ENCODE measurements at places on chromosomes 5 and 9.

DNA sequence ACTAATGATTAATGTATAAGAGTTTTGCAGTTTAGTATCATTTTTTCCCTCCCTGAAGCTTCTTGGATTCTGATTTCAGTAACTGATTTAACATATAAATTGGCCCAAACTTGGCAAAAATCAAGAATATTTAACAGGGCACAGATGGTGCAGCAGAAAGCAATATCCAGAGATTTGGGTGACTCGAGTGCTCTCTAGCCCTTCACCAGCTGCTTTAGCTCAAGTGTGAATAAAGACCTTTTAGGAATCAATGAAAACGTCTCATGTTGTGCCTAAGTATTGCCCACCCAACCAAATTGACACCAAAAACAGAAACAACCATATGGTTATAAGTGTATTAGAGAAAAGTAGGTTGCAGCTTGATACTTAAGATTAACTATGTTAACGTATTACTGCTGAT is 933.4 kb upstream of the PTPRD start:
- no peak for DNase-seq

DNA sequence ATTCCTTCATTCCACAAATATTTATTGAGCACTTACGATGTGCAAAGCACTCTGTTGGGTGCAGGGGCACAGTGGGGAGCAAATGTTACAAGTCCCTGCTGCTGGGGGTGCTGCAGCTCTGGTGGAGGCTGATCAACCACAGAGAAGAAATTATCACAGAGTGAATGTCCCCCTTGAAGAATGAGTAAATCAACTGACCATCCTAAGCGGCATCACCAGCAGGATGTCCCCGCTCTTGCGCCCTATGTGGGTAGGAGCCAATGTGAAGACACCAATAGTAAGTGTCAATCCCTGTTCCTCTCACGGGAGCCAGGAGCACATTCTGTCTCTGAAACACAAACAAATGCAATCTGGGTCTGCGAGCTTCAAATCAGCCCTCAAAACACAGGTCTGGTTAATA is 47.4 kb upstream of the TBC1D9B start:
- no peak for DNase-seq

DNA sequence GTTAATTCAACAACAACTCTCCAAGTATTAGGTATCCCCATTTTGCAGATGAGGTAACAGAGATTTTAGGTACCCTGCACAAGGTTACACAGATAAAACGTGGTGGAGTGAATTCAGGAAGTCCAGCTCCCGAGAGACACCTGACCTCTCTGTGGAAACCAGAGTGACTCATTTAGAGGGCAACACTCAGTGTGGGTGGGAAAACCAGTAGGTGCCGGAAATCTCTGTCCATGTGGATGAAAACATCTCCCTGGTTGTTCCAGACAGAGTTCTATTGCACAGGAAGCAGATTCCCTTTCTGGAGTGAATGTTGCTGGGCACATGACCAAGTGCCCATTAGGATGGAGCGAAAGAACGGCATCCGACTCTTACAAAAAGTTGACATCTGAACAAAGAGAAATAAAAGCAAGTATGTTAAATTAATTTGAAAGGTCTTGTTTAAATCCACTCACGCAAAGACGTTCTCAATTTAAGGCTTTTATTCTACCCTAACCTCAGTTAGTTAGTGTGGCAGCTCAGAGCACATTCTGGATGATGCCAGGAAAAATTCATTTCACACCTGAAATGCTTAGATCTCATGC is 391.9 kb upstream of the WWC1 start:
- no peak for DNase-seq

- peak; percentile 52 for DNase-seq
These were observed 58.0 kb downstream of the ANXA2R start for GRCh38 chr5:42982107-42982622.

GRCh38 chr5:133664422-133664821 is 52.1 kb upstream of the FSTL4 start:
- DNase-seq, result no peak

- DNase-seq, result no peak
These were observed 89.0 kb upstream of the ARAP3 start for GRCh38 chr5:141771031-141771430.

GRCh38 chr5:106691701-106692100 is 979.0 kb downstream of the EFNA5 start:
- DNase-seq, result no peak

- DNase-seq, result no peak
These were observed 358.3 kb upstream of the IRX1 start for GRCh38 chr5:3237276-3237868.

DNA sequence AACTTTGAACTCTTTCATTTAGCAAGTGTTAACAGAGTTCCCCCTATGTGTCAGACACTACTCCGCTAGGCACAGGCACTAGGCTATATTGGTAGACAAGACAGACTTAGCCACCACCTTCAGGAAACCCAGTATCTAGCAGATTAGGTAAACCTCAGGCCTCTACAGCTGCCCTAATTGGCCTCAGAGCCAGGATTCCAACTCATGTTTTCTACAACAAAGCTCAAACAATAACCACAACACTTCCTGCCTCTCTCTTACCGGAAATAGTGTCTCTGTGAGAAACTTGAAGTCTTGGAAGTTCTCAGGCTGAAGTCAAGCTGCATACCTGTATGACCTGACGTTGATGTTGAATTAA is 116.6 kb upstream of the SLC44A1 start:
- DNase-seq, result peak; percentile 81

- no peak for DNase-seq
These were observed 819.9 kb upstream of the GRAMD2B start for GRCh38 chr5:125603321-125603720.

- no peak for DNase-seq
These were observed 102.3 kb upstream of the CDKN2B start for GRCh38 chr9:22111176-22111953.

GRCh38 chr5:88682131-88682530 is 200.9 kb downstream of the MEF2C start:
- no peak for DNase-seq

- DNase-seq, result no peak
These were observed 15.0 kb upstream of the POU5F2 start for GRCh38 chr5:93756372-93756771.

GRCh38 chr9:134793288-134794188 is 87.1 kb upstream of the FCN2 start:
- no peak for DNase-seq

- no peak for DNase-seq
These were observed 482.0 kb downstream of the DMRT2 start for GRCh38 chr9:1532171-1532570.

DNA sequence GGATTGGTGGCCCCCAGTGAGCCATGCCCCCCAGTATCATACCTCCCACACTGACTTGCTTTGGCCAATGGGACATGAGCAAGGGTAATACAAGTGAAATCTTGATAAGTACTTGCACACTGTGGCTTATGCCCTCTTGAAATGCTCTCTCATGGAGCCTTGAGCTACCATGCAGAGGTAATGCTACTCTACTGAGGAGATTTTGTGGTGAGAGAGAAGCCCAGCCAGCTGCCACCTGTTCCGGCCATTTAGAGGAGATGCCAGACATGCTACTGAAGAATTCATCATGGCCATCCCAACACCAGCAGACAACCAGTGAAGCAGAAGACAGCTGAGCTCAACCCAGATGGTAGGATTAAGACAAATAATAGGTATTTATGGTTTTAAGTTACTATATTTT is 299.5 kb downstream of the MEF2C start:
- DNase-seq, result no peak

- DNase-seq, result no peak
These were observed 29.2 kb downstream of the CSNK1A1 start for GRCh38 chr5:149521739-149522685.
